C1 segment of cervical spinal cord (tissue), 14 donors: ENCODE measurements at places on chromosomes 12 and 14.

GRCh38 chr14:33019346-33019745 is 80.7 kb downstream of the NPAS3 start:
- DNase-seq = no peak

GRCh38 chr12:26465419-26466097 is 270.2 kb downstream of the SSPN start:
- no peak for DNase-seq

DNA sequence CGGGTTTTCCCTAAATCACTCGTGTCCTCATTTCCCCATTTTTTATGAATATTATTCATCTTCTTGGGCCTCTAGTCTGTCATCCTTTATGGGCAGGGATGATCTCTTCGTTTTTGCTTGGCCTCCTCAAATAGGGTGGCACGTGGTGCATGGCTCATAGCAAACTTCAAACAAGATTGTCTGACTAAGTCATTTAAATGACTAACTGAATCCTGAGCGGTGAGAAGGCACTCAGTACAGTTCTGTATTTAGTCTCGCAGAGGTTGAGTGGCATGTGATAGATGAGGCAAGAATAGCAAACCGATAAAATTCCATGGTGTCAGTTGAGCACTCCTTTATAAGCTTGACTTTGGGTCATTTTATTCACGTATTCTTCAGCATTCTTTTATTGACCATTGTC is 5.7 kb upstream of the JDP2 start:
- no peak for DNase-seq

DNA sequence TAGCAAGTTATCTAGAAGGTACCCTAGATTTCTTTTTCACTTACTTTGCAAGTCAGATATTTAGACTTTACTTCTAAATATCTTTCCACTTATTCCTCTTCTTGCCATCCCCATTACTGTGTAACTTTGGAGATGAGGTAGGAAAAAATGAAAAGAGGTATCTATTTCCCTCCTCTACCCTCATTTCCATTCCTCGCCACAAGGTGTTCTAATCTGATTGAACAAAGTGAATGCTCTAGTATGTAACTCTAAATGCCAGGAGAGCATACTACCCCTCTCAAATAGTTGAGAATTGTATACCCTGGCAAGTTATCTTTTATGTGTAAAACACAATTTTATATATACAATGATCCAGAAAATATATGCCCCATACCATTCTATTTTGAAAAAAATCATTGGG is 1.7 kb upstream of the LDHB start:
- no peak for DNase-seq

DNA sequence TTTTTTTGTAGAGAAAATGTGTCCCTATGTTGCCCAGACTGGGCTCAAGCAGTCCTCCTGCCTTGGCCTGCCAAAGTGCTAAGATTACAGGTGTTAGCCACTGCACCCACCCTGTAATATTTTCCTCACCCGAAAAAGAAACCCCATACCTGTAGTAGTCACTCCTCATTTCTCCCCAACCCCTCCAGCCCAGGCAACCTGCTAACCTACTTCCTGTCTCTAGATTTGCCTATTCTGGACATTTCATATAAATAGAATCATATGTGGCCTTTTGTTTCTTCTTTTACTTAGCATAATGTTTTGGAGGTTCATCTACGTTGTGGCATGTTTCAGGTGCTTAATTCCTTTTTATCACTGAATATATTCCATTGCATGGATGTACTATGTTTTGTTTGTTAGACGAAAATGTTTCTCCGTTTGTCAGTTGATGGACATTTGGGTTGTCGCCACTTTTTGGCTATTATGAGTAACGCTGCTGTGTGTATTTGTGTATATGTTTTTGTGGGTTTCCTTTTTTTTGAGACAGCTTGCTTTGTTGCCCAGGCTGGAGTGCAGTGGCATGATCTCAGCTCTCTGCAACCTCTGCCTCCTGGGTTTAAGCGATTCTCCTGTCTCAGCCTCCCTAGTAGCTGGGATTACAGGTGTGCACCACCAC is 6.2 kb downstream of the ANKRD13A start:
- no peak for DNase-seq

GRCh38 chr14:87797001-87797400 is 196.0 kb downstream of the GALC start:
- no peak for DNase-seq

GRCh38 chr14:99314623-99315022 is 42.6 kb upstream of the BCL11B start:
- DNase-seq = no peak

DNA sequence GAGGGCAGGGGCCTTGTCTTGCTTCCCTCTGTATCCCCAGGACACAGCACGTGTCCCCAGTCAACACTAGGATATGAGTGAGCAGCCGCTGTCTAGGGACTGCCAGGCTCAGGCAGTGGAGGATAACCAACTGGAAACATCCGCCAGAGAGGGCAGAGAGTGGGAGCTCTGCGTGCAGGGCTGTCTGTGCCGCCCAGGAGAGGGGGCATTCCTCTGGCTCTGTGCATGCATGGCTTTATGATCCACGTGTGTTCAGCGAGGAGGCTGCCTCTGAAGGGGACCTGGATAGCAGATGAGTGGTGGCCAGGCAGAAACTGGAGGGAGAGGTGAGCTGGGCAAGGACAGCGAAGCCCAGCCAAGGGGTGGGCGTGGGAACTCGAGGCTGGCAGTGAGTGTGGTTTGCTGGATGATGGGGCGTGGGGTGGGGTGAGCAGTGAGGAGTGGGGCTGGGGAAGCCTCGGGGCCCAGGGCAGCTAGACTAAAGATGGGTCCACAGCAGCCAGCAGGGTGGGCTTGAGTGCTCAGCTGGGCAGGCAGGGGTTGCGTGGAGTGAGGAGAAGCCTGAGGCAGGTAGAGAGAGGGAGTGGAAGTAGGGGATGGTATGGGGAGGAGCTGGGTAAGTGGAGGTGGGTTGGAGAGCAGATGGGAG is 72.9 kb downstream of the PRIMA1 start:
- DNase-seq = no peak

DNA sequence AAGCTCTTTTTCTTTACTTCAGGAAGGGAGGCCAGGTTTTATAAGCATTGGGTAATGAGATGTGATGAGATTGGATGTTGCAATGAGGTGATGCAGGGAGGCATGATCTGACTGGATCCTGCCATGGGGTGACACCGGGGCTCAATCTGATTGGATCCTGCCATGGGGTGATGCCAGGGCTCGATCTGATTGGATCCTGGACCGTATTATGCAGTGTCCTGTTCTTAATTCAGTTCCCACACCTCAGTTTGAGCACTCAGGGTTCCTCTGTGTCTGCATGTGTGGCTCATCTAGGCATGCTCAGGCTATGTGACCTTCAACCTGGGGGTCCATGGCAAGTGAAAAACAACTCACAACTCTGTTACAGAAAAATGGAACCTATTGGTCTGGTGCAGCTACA is 166.4 kb downstream of the SLC15A4 start:
- no peak for DNase-seq

DNA sequence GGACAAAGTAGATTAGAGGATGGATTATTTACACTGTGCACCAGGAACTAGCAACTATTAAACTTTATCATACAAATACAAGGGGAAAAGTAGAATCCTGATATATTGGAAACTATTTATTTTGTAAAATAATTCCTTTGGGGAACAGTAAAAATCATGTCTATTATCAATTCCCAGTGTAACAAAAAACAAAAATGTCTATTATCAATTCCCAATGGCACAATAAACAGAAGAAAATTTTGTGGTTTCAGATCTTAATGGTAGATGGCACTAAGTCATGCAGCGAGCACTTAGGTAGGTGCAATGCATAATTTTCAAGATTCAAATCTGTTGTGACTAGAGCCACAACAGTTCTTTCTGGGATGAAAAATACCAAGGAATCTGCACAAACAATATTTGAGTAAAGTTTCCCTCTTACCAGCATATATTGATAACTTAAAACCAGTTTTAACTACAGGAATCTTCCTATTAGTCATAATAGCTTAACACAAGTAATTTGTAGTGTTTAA is 13.7 kb downstream of the CFL2 start:
- DNase-seq = no peak

GRCh38 chr14:51116682-51117081 is 21.8 kb upstream of the TRIM9 start:
- DNase-seq = no peak

DNA sequence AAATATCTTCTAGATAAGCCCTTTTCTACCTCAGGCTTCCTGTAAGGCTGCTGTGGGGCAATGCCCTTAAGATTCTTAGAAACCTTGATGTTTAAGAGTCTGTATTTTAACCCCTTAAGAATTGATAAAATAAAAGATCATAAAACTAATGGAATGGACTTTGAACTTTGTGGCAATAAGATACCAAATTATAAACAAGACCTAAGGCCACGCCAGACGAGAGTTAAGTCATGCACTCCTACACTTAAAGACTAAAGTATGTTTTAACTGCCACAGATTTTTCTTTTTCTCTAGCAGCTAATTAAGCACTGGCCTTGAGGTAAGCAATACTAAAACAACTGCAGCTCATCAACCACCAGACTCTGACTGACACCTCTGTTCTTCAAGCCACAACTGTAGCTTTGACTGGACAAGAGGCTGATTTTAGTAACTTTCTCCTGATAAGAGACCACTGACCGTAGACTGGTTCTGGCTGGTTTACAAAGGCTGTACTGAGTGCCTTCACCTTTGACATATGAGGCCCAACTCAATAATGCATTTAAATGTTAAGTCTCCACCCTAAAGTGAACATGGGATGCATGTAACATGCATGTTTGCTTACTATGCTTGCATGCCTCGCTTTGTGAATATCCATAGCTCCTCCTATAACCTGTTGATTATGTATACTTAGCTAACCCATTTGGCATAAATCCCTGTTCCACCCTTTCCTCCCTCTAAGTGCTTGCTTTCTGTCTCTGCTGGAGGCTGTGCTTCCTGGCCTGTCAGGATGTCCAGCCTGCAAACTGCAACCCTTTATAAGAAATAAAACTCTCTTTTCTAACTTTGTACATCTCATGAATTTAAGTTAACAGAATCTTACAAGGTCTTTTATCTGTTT is 71.9 kb downstream of the KLHL28 start:
- DNase-seq = no peak

DNA sequence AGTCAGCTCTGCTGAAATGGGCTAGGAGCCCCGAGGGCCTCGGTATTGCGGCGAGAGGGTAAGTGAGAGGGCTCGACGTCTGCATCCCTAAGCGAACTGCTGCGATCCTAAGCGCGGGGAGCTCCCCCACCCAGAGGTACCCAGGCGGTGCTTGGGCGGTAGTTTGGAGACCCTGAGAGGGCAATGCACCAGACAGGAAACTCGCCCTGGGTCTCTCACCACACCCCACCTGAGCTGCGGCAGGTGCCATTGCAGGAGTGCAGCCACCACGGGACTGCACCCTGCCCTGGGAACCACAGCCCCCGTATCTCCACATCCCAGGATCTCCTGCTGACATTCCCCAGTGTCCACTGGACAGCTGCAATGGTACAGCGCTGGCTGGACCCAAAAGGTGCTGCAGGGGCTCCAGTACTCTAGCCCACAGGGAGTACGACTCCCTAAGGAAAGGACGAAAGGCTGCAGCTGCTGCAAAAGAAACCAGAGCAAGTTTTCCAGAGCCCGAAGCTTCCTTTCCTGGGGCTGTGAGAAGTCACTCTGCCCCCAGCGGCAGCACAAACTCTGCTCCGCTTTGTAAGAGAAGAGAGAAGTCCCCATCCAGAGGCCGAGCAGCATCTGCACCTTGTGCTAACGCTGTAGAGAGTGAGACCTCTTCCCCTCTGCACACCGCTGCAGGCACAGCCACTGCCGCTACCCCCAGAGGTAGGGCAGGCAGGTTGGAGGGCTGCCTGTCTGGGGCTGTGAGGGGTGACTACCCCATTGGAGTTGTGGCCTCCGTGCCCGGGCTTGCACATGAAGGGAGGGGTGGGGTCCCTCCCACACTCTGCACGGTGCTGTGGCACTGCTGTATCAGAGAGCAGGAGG is 31.1 kb upstream of the MON2 start:
- DNase-seq = peak; percentile 5

GRCh38 chr12:113468365-113469223 is 3.1 kb downstream of the LHX5 start:
- DNase-seq = no peak

GRCh38 chr14:53380867-53381225 is 227.7 kb upstream of the DDHD1 start:
- DNase-seq = no peak

- no peak for DNase-seq
Observed at GRCh38 chr12:109241936-109242335, 67.1 kb downstream of the FOXN4 start.

GRCh38 chr12:75578546-75578945 is 67.1 kb upstream of the KRR1 start:
- no peak for DNase-seq
